Lung microvascular endothelial cell (primary cell): ENCODE measurements at places on chromosomes 1 and 21. TPM values are rescaled to one million over a fixed set of nuclear protein-coding genes. Genes with fewer than 3 reads are reported as not detected.

WRAP73 gene
- total RNA-seq, result 11.1 and 14.7 TPM in 2 replicates

GRCh38 chr1:55224729-55225128 lies 9.6 kb upstream of the USP24 start:
- DNase-seq, result no peak

- no peak for DNase-seq
Measured at GRCh38 chr1:41411229-41411628, 50.0 kb downstream of the FOXO6 start.

DNA sequence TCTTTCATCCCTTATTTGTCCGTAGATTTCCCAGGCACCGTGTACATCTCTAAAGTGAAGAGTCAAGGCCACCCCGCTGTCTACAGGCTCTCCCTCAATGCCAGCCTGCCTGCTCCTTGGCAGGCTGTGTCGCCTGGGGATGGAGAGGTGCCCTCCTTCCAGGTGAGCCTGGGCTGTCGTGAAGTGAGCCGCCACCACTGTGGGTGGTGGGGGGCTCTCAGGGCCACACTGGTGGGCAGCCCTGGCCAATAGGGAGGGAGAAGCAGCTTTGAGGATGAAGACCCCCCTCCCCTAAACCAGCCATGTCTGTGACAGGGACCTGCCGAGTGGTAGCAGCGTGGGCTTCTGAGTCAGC lies 46.2 kb downstream of the DISP3 start:
- no peak for DNase-seq

TRNP1 gene
- 0.60 and 3.1 TPM in 2 replicates for total RNA-seq

DNA sequence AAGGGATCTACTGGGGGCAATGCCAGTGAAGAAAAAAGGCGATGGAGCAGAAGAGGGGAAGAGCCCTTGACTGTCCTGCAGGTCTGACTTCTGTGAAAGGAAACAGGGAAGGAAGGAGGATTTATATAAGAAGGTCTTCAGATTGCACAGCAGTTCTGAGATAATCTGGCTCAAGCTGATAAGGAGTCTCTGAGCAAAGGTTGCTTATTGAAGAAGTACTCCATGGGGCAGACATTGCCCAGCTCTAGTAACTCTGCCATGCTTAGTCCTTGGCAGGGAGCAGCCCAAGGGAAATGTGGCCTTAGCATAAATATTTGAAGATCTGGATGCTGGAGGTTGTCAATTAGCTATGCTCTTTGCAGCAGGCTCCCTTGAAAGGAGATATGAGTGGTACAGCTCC lies 15.9 kb upstream of the TTF2 start:
- no peak for DNase-seq

- DNase-seq, result no peak
Measured at GRCh38 chr1:1543706-1544099, 3.3 kb upstream of the TMEM240 start.

SH3BP5L gene
- 13.9 and 20.0 TPM in 2 replicates for total RNA-seq
